CD4-positive, alpha-beta T cell treated with Interleukin-15 for 1 hour (primary cell): ENCODE measurements at places on chromosomes 1 and 21.

- DNase-seq = no peak
Measured at GRCh38 chr1:221921936-221922335, 180.0 kb upstream of the DUSP10 start.

GRCh38 chr1:83901547-83902155, 97.3 kb downstream of the TTLL7 start:
- no peak for DNase-seq

GRCh38 chr21:39048574-39048973, 134.7 kb downstream of the PSMG1 start:
- no peak for DNase-seq

DNA sequence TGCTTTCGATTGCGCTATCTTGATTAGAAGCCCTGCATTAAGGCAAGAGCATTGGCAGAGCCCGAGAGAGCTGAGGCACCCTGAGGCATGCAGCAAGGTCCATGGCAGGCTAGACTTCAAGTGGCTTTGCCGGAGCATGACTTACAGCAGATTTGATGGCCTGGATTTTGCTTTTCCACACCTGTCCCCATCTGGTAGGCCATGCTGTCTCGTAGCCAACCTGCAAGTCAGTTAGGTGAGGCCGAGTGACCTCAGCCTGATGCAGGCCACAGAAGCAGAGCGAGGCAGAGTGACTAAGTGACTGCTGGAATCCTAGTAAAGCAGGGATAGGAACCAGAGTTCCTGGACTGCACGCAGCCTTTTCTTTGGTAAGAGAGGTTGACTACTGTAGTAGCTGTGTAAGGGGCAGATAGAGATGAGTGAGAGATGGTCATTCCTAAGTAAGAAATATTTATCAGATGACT, 148.9 kb downstream of the PBX1 start:
- DNase-seq = no peak

DNA sequence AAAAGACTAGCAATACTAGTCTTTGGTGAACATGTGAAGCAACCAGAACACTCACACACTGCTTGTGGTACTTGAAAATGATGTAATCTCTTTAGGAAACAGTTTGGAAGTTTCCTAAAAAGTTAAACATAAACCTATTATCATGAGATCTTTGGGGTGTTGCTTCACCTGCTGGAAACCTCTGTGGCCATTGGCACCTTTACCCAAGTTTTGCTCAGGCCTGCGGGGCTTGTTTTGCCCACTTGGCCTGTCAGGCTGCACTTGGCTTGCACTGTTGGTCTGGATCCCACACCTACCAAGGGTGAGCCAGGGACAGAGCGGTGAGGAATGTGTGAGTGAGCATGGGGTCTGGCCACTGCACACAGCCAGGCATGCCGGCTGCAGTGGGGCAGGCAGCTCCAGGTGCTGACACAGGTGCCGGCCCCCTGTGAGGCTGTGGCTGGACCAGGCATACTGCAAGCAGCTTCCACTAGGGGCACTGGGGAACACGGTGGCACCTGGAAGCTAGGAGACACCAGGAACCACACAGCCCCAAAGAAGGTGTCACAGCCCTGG, 14.4 kb upstream of the FNBP1L start:
- DNase-seq = no peak

- peak; percentile 31 for DNase-seq
Measured at GRCh38 chr1:6208723-6209660, 3.1 kb downstream of the RNF207 start.

- DNase-seq = peak; percentile 93
Measured at GRCh38 chr1:2300004-2300771, 72.1 kb downstream of the SKI start.

DNA sequence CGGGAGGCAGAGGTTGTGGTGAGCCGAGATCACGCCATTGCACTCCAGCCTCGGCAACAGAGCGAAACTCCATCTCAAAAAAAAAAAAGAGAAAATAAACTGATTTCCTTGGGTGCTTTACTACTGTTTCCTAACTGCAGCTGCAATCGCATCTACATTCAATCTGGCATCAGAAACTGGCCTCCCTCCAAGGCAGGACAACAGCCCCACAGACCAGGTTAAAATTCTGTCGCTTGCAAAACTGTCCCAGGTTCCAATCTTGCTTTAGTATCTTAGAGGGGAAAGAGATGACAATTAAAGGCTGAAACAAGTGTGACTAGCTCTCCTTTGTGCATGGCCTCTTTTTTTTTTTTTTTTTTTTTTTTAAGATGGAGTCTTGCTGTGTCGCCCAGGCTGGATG, 32.4 kb upstream of the SLC25A33 start:
- DNase-seq = no peak

DNA sequence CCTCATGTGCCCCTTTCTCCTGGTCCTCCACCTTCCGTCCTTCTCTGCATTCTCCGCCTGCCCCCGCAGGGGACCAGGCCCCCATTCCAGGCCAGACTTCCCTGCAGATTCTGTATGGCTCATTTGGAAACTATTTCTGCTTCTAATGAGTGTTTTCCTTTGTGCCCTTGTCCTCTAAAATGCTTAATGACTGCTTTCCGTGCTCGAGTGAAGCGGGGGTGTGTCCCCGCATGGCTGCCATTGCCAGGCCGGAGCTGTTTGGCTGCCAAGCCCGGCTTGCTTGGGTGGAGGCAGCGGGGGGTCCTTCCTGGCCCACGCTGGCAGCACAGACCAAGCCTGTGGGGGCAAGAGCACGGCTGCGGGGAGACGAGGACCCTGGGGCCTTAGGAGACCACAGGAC, 299.3 kb upstream of the VAMP3 start:
- no peak for DNase-seq

GRCh38 chr1:88983791-88984559, 8.5 kb downstream of the KYAT3 start:
- DNase-seq = peak; percentile 27

DNA sequence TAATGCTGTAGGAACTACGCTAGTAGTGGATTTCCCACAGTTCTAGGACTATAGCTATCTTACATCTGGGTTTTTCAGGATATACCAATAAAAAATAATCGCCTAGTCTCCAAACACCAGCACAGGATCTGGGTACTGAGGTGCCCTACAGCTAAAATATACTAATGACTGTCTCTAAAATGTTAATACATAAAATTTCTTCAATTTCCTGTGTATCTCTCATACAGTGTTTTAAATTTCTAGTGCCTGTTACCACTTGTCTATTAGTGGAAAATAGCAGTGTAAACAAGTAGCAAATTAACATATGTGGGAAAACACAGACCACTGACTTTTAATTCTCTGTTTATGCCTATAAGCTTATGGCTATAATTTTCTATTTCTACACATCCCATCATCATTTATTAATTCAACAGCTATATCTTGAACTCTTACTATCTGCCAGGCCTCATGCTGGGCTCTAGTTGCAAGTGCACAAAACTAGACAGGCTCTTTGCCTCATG, 16.1 kb upstream of the PTPN14 start:
- no peak for DNase-seq

GRCh38 chr1:202871367-202871766, 17.6 kb downstream of the RABIF start:
- DNase-seq = no peak

GRCh38 chr1:96488777-96489176, 232.8 kb upstream of the PTBP2 start:
- no peak for DNase-seq

GRCh38 chr1:24117722-24118409, 5.9 kb upstream of the MYOM3 start:
- no peak for DNase-seq

- no peak for DNase-seq
Measured at GRCh38 chr21:38937286-38937790, 131.6 kb downstream of the ETS2 start.

DNA sequence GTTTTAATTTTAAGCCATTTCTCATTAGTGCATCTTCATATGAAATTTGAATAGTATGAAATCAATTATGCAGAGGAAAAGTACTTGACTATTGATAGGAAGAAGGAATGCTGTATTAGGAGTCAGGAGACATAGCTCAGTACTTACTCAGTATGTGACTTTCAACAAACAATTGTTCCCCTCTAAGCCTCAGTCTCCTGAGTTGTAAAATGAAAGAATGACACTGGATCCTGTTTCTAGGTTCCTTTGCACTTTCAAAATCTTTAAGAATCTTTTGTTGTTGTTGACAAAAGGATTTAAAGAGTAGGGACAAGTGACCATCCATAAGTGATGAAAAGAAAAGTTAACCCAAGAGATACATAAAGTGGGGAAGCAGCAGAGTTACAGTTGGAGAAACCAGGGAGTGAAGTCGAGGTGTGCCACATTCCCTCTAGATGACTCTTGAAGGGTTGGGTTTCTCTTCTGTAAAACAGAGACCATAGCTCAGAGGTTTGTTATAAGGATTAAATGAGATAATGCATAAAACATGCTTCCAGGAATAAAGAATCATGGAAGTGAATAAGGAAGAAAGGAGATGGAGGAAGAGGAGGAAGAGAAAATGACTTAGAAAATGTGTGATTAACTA, 105.7 kb upstream of the KCNJ15 start:
- DNase-seq = no peak

DNA sequence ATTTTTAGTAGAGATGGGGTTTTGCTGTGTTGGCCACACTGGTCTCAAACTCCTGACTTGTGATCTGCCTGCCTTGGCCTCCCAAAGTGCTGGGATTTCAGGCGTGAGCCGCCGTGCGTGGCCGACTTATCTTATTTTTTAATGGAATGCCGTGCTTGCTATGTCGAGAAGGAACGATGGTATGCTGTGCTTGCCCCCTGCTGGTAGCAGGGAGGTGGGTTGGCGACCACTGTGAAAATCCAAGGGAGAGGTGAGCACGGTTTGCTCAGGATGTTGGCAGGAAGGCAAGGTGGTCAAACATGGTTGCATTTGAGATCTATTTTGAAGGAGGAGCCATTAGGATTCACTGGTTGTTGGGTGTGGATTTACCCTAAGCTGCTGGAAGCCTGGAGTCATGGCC, 45.8 kb upstream of the RCC2 start:
- DNase-seq = no peak

GRCh38 chr1:220137019-220137786, 43.3 kb downstream of the IARS2 start:
- no peak for DNase-seq

DNA sequence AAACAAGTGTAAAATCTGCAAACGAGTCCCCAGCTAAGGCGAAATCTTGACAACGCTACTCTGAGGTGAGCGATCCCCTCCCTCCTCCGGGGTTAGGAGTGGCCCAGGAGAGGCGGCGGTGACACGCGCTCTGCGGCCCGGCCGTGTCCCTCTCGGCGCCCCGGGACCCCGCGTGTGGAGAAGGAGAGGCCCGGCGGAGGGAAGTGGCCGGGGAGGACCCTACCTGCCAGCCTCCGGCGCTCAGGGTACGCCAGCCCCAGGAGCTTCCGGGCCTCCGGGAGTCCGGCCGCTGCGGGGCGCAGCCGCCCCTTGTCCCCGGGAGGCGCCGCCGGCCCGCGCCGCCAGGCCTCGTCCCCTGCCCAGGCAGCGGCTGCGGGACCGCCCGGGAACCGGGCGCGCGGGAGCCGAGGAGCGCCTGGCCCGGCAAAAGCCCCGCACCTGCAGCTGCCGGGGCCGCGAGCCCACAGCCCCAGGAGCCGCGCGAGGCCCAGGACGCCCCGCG, 543 bp downstream of the ABCB10 start:
- DNase-seq = no peak

DNA sequence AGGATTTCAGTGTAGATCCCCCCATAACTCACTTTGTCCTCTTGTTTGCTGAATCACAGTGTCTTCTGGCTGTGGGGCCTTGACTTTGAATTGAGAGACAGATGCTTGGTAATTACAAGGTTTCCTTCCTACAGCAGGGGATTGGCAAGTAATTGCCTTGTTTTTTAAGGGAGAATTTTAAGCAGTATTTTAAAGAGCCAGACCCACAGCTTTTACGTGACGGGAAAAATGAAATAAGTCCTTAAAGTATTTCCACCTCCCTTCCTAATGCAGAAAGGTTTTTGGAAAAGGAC, 41.0 kb downstream of the PGBD5 start:
- DNase-seq = no peak

DNA sequence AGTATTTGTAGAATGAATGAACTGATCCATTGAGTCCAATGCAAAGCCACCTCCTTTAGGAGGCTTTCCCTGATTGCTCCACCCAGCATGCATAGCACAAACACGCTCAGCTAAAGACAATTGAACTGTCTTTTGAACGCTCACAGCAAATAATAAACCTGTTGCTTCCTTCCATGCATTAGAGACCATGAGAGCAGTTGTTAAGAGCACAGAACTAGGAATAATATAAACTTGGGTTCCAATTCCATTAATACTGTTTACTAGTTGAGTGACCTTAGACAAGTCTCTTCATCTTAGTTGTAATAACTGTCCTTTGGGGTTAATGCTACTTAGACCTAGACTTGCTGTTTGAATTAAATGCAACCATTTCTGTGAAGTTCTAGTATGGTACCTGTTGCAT, 5.9 kb upstream of the MEF2D start:
- no peak for DNase-seq

DNA sequence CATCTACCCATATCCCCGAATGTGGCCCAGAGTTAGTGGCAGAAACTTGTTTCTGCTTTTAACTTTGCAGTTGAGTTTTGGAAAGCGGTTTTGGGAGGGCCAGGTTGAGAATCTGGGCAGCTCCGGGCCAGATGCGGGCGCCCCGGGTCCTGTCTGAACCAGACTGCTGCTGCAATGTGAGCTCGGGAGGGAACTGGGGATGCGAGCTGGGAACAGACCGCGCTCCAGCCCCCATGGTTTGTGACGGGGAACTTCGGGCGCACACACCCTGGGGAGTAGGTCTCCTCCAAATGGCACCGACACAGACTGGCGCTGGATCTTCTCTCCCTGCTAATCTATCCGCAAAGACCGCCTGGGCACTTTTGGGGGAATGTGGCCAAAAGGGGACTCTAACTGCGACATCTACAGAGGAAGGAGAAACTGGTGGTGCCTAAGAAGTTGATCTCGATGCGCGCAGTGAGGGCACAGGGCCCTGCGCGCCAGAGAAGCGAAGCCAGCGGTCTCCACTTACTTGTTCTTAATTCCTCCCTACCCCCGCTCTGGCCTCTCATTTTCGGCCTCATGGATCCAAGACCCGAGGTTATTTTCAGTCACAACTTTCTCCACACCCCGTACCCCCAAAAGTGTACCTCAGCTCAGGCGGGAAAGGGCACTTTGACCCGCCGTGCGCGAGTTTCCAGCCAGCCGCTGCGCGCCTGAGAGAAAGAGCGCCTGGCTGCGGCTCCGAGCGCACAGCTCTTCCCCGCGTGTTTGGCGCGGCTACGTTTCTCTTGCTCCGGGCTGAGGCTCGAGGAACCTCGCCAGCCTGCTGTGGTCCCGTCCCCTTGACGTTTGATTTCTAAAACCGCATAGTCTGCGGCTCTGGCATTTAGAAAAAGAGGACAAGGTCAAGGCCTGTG, 411.0 kb upstream of the ESRRG start:
- DNase-seq = no peak

DNA sequence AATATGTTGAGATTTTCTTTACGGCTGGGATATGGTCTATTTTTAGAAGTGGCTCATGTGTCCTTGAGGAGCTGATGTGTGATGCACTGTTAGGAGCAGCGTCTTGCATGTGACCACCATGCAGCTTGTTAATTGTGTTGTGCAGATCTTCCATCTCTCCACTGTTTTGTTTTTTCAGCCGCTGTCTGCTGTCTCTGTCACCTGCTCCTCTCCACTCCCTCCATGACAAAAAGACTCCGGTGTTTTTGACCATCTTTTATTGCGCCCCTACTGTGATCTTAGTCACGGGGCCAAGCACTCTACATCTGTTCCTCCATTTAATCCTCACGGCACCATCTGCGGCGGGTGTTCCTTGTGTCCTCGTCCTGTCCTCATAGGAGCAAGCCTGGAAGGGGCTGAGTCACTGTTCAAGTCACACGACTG, 51.8 kb downstream of the ADARB1 start:
- DNase-seq = no peak
